ENCODE measurements at places on chromosomes 7 and 10. TPM values are rescaled to one million over a fixed set of nuclear protein-coding genes. Genes with fewer than 3 reads are reported as not detected.

The NUTM2E gene
- total RNA-seq: not detected

The CAV2 gene
- 76.6 TPM for total RNA-seq

The WNT8B gene
- total RNA-seq: 0.29 TPM

The CYP26A1 gene
- total RNA-seq: not detected

The EPO gene
- not detected for total RNA-seq

The FAM25A gene
- 11.4 TPM for total RNA-seq

The NEUROG3 gene
- total RNA-seq: not detected

The ELFN1 gene
- total RNA-seq: 0.75 TPM

The OR2A7 gene
- 0.69 TPM for total RNA-seq

The OR6V1 gene
- total RNA-seq: not detected

The NEUROD6 gene
- total RNA-seq: not detected

The KIF11 gene
- 25.5 TPM for total RNA-seq

The PRKCQ gene
- total RNA-seq: not detected

The OPALIN gene
- not detected for total RNA-seq

All from PC-3 (cell line).